ENCODE measurements at places on chromosomes 11 and 22.

- no peak for DNase-seq
Measured at GRCh38 chr11:118366287-118366686, 6.9 kb downstream of the UBE4A start.

DNA sequence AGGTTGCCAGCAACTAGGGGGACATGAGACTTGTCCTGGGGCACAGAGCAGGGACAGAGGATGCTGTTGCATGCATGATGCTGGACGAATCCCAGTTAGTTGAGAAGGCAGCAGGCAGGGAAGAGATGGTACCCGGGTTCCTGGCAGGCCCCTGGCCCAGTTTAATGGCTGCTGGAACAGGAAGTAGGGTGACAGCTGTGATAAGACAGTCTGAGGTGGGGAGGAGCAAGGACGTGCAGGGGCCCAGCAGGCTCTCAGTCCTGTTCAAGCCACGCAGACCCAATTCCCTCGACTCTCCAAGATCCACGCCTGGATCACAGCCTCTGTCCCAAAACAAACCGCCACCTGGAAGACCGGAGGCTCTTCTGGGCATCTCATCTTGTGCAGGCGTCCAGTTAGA lies 32.0 kb downstream of the LRRC10B start:
- DNase-seq = no peak

- DNase-seq = no peak
Measured at GRCh38 chr11:64877390-64878222, 815 bp downstream of the EHD1 start.

GRCh38 chr22:44871782-44872181 lies 119.4 kb downstream of the ARHGAP8 start:
- DNase-seq = no peak

DNA sequence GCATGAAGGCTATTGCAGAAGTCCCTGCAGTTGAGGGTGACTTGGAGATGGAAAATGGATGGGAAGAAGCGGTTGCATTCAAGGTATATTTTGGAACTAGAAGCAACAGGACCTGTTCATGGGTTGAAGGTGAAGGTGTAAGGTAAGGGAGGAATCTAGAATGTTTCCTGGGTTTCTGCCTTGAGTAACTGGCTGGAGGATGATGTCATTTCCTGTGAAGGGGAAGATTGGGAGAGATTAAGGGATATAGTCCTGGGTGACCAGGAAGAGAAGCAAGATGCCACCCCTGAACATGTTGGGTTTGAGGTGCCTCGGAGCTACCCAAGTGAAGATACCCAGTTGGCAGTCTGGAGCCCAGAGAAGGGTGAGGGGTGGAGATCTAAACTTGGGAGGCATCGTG lies 12.1 kb upstream of the MOGAT2 start:
- no peak for DNase-seq

DNA sequence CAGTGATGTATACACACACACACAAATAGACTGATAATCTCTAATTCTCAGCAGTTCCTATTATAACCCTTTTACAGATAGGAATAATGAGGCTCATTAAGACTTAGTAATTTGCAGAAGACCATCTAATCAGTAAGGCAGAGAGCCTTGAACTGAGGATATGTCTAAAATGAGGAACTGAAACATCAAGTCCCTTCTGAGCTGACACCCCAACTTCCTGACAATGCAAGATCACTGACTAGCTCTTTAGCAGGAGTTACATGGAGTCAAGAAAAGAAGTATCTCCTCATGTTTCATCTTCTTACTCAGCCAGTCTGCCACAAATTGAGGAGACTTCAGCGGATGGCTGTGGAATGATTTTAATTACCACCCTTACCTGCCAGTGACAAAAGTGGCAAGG lies 193.0 kb downstream of the MSANTD4 start:
- DNase-seq = no peak

GRCh38 chr11:116164843-116165242 lies 607.9 kb downstream of the BUD13 start:
- no peak for DNase-seq

DNA sequence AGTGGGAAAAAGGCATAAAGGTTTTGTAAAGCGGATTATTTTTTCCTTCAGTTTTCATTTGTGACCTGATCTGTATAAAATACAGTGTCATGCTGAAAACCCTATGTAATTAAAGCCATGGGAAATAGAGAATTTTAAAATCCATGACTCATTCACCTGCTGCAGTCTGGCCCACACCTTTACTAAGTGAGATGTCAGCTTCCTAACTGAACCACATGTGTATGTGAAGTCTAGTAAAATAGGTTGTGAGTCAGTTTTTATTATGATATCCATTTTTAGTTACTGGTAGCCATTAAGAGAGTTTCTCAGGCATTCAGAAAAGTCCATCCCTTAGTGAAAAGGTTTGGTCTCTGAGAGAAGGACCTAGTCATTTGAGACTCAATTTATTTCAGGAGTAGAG lies 60.9 kb downstream of the TRIM44 start:
- no peak for DNase-seq

DNA sequence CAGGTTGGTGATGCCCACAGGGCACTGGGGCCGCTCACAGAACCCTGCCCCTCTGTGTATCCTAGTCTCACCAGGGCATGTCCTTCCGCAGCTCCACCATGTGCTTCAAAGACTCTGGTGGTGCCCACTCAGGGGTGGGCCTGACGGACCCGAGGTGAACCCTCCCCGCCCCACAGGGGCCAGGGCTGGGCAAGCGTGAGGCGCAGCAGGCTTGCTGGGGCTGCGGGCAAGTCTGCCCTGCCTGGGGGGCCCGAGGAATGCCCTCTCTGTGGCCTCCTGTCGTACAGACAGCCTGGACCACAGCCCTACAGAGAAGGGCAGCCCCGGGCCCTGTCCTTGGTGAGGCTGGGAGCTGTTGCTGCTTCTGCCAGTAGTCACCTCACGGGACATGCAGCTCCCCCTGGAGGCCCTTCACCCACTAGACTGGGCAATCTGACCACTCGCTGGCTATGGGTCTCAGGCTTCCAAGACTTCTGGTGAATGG lies 40.2 kb downstream of the TBX1 start:
- no peak for DNase-seq

GRCh38 chr11:84564867-84565184 lies 1062.3 kb downstream of the DLG2 start:
- DNase-seq = no peak

GRCh38 chr22:38844315-38845003 lies 631 bp upstream of the NPTXR start:
- no peak for DNase-seq

DNA sequence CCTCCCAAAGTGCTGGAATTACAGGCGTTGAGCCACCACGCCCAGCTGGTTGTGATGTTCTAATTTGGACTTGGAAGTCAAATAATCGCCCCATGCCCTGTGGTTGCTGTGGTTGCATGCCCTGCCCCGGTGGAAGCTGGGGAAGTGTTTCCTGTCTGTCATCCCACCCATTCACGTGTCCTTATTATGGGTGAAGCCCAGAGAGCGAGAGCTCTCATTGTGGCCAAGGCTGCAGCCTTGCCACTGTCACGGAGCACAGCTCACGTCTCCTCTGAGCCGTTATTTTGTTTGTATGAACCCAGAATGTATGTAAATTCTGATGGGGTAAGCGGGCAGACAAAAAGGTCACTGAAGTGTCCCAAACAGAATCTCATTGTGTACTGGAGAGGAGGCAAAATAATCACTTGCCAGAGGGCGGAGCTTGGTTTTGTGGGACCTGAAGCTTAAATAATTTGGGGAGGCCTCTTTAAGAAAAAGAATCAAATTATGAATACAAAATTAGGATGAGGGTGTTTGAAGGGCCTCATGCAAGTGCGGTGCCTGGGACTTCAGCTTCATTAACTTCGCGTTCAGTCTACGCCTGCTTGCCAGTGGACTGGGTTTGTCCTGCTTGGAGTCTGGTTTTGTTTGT lies 25.8 kb upstream of the TREH start:
- no peak for DNase-seq

- no peak for DNase-seq
Measured at GRCh38 chr11:124783002-124783401, 17.2 kb downstream of the MSANTD2 start.

DNA sequence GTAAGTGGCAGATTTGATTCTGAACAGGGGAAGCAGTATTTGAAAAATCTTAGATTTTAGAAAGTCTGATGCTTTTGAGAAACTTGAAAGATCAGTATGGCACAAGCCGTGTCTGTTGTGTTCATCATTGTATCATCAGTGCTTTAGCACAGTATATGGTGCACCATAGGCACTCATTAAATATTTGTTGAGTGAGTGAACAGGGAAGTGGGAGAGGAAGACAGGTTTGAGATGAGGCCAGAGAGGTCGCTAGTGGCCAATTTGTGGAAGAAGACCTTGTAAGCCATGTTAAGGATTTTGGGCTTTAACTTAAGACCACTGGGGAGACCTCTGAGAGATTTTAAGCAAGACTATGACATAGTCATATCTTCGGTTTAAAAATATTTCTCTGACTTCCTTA lies 12.9 kb downstream of the CHEK1 start:
- no peak for DNase-seq

DNA sequence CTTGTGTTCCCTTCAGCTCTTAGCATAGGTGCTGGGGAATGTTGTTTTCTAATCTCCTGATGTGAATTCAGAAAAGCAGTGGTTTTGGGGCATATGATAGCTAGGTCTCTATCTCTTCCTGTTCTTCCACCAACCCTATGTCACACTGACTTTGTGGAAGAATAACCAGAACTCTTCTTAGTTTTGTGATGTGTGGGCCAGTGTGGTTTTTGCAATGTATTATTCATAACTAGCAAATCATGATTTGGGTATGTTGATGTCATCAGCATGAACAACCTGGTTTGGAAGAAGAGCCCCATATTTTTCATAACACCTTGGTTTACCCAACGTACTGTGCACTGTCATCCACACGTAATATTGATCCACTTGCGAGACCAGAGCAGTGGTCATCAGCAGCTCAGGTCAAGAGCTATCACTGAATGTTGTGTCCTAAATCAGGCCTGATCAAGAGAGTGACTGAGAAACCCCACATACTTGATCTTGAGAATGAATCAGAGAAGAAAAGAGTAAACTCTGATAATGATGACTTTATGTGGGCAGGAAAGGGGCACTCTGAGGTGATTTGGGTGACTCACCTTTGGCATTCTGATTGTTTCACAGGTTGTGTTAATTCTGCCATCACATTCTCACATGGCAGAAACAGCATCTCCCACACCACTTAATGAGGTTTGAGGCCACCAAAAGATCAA lies 19.4 kb upstream of the MS4A6E start:
- DNase-seq = no peak

- DNase-seq = no peak
Measured at GRCh38 chr11:64540428-64540825, 50.6 kb upstream of the SLC22A12 start.

DNA sequence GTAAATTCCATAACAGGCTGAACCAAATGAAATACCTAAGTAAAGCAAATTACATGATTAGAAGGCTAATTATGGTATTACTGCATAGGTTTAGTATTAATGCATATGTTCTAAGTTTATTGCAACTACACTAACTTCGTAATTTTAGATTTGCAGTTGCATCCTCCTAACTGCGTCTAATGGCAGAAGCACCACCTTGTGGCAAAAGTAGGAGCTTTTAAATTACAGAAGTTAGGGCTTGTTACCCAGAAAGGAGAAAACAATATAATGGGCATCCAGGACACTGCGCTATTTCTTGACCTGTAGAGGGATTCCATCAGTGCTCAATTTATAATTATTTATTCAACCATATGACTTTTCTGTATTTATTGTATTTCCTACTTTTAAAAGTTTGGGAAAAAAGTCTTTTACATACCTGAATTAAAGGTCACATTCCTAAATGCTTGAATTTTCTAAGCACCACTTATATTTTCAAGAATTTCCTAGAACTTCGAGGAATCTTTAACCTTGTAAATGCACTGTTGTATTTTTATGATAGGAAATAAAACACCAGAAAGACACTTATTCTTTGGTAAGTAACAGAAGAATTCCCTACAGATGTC lies 16.3 kb upstream of the GPR83 start:
- no peak for DNase-seq

- no peak for DNase-seq
Measured at GRCh38 chr11:133598906-133599305, 66.6 kb upstream of the OPCML start.

- no peak for DNase-seq
Measured at GRCh38 chr22:43487311-43488030, 75.7 kb downstream of the MPPED1 start.

- DNase-seq = no peak
Measured at GRCh38 chr11:67281552-67282150, 7.5 kb upstream of the ANKRD13D start.

GRCh38 chr11:31397239-31397834 lies 27.7 kb downstream of the DNAJC24 start:
- no peak for DNase-seq

GRCh38 chr11:115709297-115709696 lies 205.1 kb upstream of the CADM1 start:
- DNase-seq = no peak

- DNase-seq = no peak
Measured at GRCh38 chr11:9577556-9577955, 4.1 kb downstream of the WEE1 start.

GRCh38 chr11:33932721-33933120 lies 40.8 kb upstream of the LMO2 start:
- no peak for DNase-seq

- no peak for DNase-seq
Measured at GRCh38 chr11:78363024-78363619, 54.5 kb downstream of the GAB2 start.

Measured in activated naive CD8-positive, alpha-beta T cell treated with anti-CD3 and anti-CD28 coated beads, Interleukin-2, amount 50 U/mL, for 16 hours (primary cell).